KBM-7 (cell line): ENCODE measurements at places on chromosomes 7 and 10.

- DNase-seq = no peak
These were observed 5.6 kb downstream of the TPK1 start for GRCh38 chr7:144830024-144830785.

DNA sequence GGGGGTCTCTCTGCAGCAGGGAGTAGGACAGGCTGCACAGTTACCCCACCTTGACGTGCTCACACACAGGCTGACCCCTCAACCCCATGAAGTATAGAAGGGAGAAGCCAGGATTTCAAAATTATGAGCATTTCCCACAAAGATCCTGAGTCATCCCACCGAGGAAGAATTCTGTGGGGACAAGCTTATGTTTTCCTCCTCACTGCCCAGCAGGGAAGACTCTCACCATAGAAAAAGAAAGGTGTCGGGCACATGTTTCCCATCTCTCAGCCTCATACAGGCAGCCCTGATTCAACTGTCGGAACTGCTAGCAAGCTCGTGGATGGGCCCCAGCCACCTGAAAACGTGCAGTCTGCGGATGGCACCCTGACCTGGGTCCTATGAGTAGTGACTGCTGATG lies 499.7 kb upstream of the MKI67 start:
- no peak for DNase-seq

DNA sequence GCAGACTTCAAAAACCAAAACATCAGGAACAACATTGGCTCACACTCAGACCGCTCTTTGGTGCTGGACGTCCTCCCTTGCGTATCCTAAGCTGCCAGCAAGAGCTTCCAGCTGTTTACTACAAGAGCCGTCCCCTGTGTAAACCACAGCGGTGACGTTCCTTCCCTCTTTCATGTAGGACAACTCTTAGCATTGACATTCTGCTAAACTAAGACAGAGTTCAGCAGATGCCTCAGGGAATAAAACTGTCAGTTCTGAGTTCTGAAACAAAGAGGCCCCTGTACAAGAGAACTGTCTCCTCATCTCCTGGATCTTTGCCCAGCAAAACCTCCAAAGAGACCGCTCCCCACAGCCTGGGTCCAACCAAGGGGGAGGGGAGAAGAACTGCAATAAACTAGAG lies 57.8 kb upstream of the OPALIN start:
- DNase-seq = no peak

DNA sequence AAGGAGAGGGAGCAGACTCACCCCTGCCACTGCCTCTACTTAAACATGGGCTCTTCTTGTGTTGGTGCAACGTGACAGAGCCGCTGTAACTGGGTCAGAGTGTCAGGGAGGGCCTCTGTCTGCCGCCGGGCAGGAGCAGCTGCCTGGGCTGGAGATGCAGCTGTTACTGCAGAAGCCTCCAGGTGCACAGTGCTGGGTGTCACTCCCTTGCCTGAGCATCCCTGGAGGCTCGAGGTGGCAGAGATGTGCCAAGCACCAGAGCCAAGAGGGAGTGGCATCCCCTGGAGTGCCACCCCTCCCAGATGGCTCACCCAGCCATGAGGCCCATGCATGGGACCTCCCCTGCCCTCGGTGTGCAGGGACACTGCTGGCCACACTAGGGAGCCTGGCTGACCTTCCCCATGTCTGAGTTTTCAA lies 145.7 kb downstream of the PRPF18 start:
- no peak for DNase-seq

GRCh38 chr7:91949221-91950009 lies 8.8 kb downstream of the AKAP9 start:
- DNase-seq = no peak

GRCh38 chr10:85645926-85646711 lies 720.5 kb downstream of the GRID1 start:
- DNase-seq = no peak

GRCh38 chr7:66099551-66100407 lies 14.9 kb upstream of the CRCP start:
- DNase-seq = peak; percentile 85

- no peak for DNase-seq
These were observed 176.2 kb upstream of the ITGB1 start for GRCh38 chr10:33134011-33134751.

DNA sequence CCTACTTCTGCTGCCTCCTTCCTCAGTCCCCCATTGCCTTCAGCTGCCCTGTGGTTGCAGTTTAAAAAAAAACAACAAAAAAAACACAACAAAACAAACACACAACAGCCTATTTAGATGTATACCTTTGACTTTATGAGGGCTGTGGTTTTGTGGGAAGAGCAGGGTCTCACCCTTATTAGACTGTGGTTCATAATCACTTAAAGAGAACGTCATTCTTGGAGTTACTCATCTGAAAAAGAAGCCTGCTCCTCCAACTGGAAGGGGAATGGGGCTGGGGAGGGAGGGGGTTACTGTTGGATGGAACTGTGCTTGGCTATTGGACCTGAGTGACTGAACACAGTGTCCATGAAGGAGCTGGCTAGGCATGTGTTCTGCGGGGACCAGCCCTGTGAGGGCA lies 48.1 kb downstream of the SDK1 start:
- DNase-seq = no peak

DNA sequence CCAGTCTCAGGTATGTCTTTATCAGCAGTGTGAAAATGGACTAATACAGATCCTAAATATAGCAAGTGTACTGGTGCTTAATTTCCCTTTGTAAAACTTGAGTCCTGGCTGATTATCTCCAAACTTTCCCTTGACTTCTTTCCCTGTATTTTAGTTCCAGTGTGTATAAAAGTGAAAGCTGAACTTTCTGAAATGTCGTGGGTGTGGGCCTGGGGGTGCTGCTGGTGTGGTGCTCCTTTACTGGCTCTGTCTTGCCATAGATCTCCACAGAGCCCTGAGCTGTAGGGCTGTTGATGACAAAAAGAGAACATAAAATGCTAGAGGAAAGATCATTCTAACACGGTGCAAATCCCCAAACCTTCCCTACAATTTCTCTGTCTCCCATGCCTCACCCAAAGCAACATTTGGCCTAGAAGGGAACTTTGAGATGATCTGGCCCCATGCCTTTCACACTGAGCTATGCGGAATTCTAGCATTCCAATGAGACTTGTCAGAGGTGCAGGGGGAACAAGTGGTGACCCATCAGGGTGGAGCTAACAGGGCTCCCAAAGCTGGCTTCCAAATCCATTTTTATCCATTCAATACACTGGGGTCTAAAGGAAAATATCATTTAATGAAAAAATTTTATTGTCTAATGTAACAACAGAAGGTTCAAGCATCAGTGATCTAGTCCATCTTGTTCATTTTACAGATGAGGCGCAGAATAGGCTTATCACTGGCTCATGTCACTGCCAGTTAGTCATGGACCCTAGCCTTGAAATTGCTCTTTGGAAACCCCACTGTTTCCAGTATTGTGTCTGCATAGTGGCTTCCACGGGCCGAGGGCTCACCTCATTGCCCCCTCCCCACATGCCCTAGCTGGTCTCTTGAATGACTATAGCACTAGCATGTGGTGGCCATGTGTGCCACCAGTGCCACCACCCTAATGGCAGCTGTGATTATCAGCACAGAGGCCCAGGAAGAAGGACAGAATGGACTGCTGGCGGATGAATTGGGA lies 1000.9 kb downstream of the LRMDA start:
- DNase-seq = no peak

DNA sequence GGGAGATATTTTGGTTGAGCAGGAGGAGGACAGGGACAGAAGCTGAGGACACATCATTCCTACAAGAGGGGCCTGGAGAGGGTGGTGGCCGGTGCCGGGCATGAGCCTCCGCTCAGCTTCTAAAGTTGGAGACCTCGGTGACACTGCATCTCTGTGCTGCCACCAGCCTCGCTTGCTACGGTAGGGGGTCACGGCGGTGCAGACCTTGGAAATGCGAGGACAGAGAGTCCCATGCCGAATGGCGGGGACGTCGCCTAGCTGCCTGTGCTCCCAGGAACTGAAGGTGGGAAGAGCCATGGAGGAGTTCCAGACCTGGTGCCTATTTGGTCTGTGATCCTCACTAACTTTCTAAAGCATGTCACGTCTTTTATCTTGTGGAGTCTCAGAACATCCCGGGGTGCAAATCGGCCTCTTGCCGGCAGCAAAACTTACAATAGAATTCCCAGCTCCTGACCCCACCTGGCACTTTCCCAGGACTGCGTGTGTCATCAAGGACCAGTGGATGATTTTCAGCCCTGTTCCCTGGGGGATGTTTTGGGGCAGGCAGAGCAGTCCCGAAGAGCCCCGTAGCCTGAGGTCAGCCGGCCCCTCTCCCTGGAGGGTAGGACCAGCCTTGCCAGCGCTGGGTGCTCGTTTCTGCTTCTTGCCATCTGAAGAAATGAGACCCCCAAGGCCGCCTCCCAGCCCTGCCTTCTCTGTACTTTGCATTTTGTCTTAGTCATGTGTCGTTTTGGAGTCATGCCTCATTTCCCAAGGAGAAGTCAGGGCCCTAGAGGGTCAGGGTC lies 205.8 kb upstream of the SHH start:
- no peak for DNase-seq

DNA sequence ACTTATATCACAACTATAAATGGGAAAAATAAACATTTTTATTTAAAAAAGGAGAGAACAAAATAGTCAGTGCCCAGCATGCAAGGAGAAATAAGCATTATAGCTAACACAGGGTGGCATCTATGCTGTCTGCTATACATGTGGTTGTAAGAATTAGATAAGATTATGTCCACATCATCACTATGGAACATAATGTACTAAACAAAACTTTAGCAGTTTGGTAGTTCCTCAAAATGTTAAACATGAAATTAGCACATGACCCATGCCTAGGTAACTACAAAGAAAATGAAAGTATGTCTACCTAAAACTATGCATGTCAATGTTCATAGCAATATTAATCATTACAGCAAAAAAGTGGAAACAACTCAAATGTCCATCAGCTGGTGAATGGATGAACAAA lies 28.7 kb upstream of the RUFY2 start:
- DNase-seq = no peak

DNA sequence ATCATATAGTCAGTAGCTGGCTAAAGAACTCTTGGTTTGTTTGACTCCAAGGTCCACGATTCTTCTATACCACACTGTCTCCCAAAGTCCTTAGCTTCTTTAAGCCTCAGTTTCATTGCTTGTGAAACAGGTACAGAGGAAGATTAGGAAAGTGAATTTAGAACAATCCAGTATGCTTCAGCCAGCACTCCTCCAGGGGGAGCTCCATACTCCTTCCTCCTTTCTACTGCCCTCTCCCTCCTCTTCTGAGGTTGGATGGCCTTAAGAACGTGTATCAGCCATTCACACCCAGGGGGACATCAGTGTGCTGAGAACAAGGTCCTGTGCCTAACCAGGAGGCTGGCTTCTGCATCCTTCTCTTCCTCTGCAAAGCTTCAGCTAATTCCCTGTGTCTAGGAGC lies 54.8 kb upstream of the CALD1 start:
- peak; percentile 47 for DNase-seq

- DNase-seq = no peak
These were observed 771.2 kb downstream of the NXPH1 start for GRCh38 chr7:9204571-9204970.

- no peak for DNase-seq
These were observed 103.3 kb downstream of the ACTR3B start for GRCh38 chr7:152862856-152863255.

GRCh38 chr7:19104811-19105210 lies 12.6 kb downstream of the TWIST1 start:
- no peak for DNase-seq

DNA sequence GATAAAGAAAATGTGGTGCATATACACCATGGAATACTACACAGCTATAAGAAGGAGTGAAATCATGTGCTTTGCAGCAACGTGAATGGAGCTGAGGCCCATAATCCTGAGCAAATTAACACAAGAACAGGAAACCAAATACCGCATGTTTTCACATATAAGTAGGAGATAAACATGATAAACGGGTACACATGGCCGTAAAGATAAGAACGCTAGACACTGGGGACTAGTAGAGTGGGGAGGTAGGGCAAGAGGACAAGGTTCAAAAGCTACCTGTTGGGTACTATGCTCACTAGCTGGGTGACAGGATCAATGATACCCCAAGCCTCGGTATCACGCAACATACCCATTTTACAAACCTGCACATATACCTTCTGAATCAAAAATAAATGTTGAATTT lies 113.7 kb downstream of the CSTF2T start:
- no peak for DNase-seq

DNA sequence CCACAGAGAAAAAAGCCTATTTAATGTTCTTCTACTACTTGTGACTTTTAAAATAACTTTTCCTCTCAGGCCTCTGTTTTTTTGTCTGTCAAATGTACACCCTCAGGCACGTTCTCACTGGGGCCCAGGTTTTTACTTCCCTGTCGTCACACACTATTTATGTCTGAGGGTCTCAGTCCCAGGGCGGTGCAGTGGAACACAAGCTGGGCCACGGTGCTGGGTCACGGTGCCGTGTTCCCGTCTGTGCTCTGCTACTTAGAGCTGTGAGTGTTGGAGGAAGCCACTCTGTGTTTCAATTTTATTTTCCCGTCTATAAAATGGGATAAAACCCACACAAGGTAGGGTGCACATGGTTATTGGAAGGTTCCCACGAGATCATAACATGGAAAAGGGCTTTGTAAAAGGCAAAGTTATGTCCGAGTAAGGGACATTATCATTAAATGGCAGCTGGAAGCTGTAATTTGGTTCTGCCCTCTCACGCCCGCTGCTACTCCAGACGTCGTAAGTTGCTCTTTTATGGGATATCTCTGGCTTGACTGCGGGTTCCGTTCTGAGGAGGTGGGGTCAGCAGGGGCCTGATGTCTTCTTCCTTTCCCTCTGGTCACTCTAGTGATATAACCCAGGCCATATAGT lies 25.2 kb downstream of the ZNF775 start:
- peak; percentile 15 for DNase-seq

DNA sequence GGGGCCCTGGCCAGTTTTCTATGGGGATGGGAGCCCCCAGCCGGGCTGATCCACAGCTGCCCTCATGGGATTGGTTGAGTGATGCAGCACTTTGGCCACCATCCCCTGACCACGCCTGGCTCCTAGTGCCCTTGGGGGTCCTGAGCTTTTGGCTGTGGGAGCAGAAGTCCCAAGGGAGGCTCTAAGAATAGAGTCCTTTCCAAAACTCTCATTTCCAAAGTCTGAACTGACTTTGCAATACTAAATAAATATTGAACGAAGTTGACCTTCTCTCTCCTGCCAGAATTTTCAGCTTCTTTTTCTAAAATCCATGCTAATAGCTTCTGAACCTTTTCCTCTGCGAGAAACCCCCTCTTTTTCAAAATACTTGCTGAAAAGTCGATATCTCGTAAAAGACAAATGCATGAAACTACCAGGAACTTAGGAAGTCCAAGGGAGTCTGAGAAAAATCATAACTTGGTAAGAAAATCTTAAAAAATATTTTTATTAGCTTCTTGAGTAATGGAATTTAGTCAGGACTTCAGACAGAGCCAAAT lies 62.7 kb upstream of the IGFBP3 start:
- DNase-seq = no peak
